ENCODE measurements at places on chromosomes 4 and X.

GRCh38 chr4:140103676-140104075 is 50.3 kb downstream of the MAML3 start:
- peak; percentile 5 for DNase-seq

GRCh38 chr4:183627979-183628588 is 30.9 kb downstream of the RWDD4 start:
- no peak for DNase-seq

- no peak for DNase-seq
These were observed 286.6 kb downstream of the BMPR1B start for GRCh38 chr4:95044324-95044837.

DNA sequence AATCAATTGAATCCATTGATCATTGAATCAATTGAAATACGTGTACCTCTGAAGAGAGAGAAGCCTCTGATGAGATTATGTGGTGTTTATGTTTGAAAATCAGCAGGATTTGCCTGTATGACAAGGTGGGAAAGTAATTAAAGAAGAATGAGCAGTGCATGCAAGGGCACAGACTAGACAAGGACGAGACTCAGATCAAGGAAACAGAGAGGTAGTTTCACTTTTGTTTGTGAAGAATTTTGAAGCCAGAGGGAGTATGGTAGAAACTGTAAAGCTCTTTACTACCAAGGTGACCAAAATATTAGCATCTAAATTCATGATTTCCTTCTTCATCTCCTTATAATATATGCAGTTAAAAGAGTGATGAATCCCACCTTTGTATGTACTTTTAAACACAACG is 1830.0 kb upstream of the IGFBP7 start:
- no peak for DNase-seq

GRCh38 chr4:159563257-159563656 is 460.4 kb downstream of the RAPGEF2 start:
- DNase-seq, result no peak

- no peak for DNase-seq
These were observed 19.5 kb upstream of the CXCR3 start for GRCh38 chrX:71637848-71638247.

DNA sequence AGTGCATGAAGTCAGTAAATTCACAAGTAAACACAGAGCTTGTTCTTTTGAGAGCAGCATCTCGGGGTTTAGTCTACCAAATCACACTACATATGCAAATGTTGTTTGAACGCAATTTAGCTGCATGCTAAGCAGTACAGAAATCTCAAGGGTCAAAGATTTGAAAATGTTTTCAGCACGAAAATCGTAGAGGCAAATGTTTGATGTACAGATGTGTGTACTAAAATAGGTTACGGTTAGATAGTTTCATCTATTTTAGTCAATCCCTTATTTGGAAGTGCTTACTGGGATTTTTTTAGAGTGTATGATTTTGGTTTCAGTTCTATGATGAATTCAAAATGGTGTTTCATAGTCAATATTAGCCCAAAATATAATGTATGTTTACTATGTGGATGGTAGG is 1928.2 kb upstream of the TENM3 start:
- no peak for DNase-seq

DNA sequence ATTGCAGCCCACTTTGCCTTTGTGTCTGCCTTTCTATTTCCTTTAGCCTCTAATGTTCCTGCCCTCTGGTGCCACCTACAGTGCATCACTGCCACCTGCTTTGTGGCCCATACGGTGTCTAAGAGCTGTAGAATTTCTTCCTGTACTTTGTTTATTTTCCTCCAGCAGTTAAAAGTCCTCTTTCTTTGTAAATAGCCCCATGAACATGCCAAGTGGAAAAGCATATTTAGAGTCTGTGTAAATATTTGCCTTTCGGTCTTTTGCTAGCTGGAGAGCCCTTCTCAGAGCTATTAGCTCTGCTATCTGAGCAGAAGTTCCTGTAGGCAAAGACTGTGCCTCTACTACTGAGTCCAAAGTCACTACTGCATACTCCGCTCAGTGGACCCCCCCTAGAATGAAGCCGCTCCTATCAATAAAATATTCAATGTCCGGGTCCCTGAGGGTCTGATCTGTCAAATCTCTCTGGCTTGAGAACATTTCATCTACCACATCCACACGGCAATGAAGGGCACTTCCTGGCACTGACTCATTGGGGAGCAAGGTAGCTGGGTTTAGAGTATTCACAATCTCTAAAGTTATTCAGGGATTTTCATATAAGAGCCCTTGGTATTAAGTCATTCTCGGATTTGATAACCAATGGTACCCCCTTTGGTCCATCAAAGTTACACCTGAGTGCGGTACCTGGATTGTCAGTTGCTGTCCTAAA is 36.3 kb downstream of the SULT1E1 start:
- peak; percentile 0 for DNase-seq

DNA sequence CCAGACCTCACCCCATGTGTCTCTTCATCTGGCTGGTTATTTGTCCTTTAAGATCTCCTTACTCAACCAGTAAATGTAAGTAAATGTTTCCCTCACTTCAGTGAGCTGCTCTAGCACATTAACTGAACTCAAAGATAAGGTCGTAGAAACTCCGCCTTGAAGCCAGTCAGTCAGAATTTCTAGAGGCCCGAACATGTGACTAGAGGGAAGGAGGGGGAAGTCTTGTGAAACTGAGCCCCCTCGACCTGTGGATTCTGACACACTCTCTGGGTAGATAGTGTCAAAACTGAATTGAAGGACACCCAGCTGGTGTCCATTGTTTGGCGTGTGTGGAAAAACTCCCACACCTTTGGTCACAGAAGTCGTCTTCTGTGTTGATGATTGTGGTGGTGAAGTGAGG is 933.9 kb downstream of the ADGRL3 start:
- DNase-seq, result no peak

DNA sequence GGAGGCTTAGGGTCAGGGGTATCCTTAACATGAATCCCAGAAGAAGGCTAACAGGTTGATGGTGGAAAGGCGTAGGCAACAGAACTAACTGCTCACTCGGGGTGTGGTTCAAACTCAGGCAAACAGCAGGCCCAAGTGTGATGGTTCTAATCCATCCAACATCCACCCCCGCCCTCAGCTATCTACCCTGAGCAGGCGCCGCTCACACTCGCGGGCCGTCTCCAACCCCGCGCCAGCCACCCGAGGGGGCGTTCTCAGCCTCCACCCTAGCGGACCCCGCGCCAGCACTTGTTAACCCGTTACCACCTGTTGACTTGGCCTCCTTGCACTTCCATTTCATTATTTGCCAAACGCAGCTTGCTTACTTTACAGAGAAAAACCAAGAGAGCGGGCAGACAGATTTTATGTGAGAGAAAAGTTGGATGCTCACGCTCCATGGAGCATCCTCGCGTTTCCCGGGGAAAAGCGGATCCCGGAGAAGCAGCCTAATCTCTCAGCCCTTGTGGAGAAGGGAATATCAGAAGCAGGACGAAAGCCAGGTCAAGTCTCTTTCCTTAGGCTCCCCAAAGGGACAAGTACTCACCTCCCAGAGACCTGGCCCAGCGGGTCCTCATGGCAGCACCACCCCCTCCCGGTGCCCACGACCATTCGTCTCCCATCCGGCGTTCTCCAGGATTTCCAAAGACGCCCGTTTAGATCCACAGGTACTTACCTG is 773 bp downstream of the SNCA start:
- DNase-seq, result no peak

DNA sequence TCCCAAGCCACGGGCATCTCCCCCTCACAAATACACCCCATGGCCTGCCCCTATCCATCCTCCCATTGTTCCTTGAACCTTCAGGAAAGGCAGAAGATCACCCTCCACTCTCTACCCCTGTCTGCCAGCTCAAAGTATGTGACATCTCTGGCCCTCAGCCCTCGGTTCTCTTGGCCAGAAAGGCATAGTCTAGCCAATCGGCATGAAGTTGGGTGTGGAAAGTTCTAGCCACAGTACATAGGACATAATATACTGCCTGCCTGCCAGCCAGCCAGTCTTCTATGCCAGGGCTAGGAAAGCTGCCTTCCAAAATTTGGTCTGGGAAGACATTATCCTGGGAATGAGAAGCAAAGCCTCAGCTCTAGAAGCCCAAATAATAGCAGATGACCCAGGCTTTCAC is 3.2 kb upstream of the PLP1 start:
- DNase-seq, result no peak

- peak; percentile 43 for DNase-seq
These were observed 45.2 kb downstream of the TRIM2 start for GRCh38 chr4:153249199-153250041.

DNA sequence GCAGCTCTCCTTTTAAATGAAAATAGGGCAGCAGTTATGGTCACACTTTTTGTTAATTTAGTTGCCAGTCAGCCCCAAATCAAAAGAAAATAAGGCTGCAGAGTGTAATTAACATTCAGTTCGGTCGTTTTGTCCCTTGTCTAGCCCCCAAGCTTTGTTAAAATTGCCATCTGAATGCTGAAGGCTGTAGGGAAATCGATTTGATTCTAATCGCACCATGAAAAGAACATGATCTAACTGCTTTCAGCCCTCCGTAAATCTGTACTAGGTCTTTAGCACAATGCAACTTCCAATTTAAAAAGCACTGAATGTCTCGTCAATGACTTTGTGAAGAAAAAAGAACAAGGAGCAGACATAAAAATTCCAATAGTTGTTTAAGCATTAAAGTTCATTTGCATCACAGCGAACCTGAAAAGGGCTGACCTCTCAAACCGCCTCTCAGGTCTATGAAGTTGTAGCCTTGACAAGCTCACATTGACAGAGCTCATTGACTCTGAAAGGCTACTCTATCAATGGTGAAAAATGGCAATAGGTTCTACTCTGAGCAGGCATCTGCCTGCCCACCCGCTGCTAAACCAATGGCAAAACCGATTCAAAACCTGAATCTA is 48.9 kb downstream of the CHIC2 start:
- no peak for DNase-seq

DNA sequence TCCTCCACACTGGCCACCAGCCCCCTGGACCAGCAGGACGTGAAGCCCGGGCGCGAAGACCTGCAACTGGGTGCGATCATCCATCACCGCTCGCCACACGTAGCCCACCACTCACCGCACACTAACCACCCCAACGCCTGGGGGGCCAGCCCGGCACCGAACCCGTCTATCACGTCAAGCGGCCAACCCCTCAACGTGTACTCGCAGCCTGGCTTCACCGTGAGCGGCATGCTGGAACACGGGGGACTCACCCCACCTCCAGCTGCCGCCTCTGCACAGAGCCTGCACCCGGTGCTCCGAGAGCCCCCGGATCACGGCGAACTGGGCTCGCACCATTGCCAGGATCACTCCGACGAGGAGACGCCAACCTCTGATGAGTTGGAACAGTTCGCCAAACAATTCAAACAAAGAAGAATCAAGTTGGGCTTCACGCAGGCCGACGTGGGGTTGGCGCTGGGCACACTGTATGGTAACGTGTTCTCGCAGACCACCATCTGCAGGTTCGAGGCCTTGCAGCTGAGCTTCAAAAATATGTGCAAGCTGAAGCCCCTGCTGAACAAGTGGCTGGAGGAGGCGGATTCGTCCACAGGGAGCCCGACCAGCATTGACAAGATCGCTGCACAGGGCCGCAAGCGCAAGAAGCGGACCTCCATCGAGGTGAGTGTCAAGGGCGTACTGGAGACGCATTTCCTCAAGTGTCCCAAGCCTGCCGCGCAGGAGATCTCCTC is 600 bp downstream of the POU3F4 start:
- DNase-seq, result no peak

DNA sequence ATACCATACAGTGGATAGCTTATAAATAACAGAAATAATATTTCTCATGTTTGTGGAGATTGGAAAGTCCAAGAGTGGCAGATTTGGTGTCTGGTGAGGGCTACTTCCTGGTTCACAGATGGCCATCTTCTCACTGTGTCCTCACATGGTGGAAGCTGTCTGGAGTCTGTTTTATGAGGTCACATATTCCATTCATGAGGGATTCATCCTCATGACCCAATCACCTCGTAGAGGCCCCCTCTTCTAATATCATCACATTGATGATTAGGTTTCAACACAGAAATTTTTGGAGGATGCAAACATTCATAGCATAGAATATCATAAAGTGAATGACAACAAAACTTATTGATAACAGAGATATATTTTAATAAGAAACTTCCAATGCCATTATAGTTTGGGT is 568.0 kb downstream of the STIM2 start:
- DNase-seq, result no peak

GRCh38 chr4:8560265-8561047 is 19.7 kb upstream of the GPR78 start:
- DNase-seq, result no peak

DNA sequence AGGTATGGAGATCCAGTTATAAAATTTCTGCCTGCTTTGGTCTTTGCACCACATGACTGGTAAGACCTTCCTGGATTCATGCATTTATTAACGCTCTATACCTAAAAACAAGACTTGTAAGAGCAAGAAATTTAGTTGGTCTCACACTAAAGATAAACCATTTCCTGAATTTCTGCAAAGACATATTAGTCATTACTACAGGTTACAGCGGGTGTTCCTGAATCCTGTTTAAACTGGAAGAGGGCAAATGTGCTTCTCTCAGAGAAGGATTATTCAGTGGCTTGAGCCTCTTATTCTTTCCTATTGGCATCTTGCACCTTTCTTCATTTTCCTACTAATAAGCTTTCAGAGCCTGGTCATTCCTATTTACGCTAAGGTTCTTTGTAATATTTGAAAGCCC is 397.6 kb upstream of the TENM3 start:
- no peak for DNase-seq

- no peak for DNase-seq
These were observed 82.7 kb downstream of the MBNL3 start for GRCh38 chrX:132406106-132406505.

GRCh38 chr4:123064390-123064789 is 142.0 kb upstream of the NUDT6 start:
- no peak for DNase-seq

- no peak for DNase-seq
These were observed 2.6 kb downstream of the MSX1 start for GRCh38 chr4:4862071-4862551.

DNA sequence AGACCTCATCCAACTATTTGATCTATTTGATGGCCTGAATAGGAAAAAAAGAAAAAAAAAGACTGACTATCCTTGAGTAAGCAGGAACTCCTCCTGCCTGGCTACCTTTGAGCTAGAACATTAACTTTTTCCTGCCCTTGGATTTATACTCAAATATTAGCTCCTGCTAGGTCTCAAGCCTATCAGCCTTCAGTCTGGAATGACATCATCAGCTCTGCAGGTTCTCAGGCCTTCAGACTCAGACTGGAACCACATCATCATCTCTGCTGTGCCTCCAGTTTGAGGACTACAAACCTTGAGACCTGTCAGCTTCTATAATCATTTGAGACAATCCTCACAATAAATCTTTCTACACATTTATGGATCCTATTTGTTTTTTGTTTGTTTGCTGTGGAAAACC is 754.0 kb upstream of the SLIT2 start:
- no peak for DNase-seq

GRCh38 chrX:129737916-129738315 is 863 bp upstream of the XPNPEP2 start:
- DNase-seq, result no peak

GRCh38 chr4:128286474-128287058 is 1.0 kb downstream of the PGRMC2 start:
- DNase-seq, result no peak

GRCh38 chr4:174362340-174362739 is 78.6 kb downstream of the CEP44 start:
- no peak for DNase-seq

- DNase-seq, result no peak
These were observed 556 bp upstream of the SLC25A43 start for GRCh38 chrX:119398587-119398973.

Data from activated CD8-positive, alpha-beta memory T cell treated with anti-CD3 and anti-CD28 coated beads for 1 hour (primary cell).